ENCODE measurements at places on chromosomes 7 and 10.

- no peak for DNase-seq
Measured at GRCh38 chr10:79943871-79944270, 5.0 kb downstream of the SFTPD start.

DNA sequence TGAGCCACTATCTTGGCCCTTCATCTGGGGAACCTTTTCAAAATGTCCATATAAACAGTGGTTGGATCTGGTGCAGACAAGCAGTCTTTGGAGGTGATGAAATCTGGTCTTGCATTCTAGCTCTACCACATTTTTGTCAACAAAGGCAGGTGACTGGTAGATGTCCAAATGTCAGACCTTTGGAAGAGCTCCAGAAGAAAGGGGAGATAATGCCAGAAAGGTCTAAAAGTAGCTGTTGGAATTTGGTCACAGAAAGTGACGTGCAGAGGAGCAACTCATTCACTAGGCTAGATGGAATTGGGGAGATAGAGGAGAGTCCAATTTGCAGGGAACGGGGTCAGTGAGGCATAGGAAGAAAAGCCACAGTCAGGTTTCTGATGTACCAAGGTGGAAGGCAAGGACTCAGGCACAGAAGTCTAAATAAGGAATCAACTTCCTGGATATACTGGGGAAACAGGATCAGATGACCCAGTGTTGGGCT is 36.4 kb upstream of the WAC start:
- DNase-seq: no peak

DNA sequence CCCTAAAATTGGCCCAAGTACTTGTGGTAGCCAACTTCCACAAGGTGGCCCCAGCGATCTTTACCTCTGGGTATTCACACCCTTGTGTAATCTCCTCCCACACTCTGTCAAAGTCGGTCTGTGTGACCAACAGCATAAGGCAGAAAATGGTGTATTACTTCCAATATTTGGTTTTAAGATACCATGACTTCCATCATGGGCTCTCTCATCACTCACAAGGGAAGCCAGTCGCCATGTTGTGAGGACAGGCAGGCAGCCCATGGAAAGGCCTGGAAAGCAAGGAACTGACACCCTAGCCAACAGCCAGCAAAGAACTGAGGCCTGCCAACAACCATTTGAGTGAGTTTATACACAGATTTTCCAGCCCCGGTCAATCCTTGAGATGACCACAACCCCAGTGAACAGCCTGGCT is 91.0 kb upstream of the KMT2E start:
- DNase-seq: peak; percentile 74

- no peak for DNase-seq
Measured at GRCh38 chr7:946256-946996, 8.1 kb downstream of the ADAP1 start.

DNA sequence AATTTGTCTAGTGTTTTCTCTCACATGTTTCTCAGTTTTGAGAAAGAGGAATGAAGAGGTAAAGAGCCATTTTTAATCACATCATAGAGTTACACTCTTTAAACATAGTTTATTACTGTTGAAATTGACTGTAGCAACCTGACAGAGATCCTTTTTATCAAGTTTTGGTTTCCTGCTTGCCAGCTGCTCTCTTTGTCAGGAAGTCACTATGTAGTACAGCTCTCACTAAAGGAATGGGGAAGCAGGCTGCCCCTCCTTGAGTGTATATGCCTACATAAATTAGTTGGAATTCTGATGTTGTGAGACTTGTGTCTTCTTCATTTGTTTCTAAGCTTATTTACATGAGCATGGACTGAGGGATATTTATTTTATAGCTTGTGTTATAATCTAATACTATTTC is 1274.0 kb upstream of the CELF2 start:
- no peak for DNase-seq

- no peak for DNase-seq
Measured at GRCh38 chr7:7438851-7439250, 96.8 kb downstream of the COL28A1 start.

GRCh38 chr7:107162475-107162874 is 6.3 kb upstream of the HBP1 start:
- DNase-seq: no peak

DNA sequence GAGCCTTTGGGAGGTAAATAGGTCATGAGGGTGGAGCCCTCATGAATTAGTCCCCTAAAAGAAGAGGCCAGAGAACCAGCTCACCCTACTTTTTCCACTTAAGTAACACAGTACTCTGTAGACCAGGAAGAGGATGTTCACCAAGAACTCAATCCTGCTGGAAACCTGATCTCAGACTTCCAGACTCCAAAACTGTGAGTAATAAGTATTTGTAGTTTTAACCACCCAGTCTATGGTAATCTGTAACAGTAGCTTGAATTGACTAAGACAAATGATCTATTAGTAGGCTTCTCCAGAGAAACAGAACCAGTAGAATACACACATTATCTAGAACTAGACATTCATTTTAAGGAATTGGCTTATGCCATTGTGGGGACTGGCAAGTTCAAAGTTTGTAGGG is 51.5 kb downstream of the ANKMY2 start:
- no peak for DNase-seq

DNA sequence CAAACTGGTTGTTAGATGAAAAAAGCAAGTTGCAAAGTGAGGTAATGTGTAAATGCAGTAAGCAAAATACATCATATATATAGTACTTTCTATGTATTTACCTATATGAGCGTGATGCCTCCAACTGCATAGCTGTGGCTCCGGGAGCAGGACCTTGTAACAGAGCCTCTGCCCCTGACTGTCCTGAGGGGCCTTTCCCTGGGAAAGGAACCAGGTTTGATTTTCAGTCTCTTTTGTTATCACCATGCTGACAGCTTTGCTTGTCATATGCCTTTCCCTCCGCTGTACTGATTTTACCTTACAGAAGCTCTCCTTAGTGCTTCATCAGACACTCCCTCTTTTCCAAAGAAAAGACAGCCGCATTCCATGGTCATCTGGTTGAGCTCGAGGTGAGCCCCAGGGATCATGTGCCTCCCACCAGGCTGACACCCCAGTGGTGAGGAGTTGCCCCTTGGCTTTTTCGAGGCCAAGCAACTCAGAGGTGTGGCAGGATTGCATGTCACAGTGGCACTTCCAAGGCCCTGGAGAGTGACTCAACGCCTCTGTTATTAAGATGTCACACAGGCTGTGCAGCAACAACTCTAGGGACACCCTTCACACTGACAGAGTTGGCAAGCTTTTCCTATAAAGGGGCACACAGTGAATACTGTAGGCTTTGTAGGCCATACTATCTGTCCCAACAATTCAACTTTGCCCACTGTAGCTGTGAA is 78.9 kb downstream of the ALOX5 start:
- DNase-seq: no peak

GRCh38 chr7:104113788-104114187 is 94.0 kb downstream of the ORC5 start:
- no peak for DNase-seq

- no peak for DNase-seq
Measured at GRCh38 chr10:51260376-51260775, 186.1 kb downstream of the PRKG1 start.

DNA sequence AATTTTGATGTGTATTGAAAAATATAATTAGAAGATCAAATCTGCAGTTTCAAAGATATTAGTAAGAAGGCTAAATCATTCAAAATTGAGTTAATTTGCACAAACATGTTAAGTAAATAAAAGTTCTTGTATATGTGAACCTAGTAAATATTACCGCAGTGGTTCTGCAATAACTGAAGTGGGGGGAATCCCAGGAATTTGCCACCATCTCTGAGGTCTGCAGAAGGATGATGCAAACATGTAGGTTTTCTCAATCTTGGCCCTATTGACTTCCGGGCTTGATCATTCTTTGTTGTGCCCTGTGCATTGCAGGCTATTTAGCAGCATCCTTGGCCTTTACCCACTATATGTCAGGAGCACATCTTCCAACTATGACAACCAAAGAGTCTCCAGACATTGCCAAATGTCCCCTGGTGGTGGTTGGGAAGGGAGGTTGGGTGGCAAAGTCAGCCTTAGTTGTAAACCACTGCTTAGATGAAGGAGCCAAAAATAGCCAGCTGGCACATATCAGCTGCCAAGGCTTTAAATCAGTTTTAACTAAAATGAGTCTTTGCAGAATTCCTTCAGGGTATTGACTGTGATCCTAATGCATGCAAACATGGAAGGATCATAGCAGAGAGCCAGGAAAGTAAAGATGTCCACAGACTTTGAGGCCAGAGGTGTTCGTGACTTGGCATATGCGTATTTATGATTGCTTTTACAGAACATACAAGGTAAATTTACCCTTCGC is 146.3 kb downstream of the TRIL start:
- no peak for DNase-seq

DNA sequence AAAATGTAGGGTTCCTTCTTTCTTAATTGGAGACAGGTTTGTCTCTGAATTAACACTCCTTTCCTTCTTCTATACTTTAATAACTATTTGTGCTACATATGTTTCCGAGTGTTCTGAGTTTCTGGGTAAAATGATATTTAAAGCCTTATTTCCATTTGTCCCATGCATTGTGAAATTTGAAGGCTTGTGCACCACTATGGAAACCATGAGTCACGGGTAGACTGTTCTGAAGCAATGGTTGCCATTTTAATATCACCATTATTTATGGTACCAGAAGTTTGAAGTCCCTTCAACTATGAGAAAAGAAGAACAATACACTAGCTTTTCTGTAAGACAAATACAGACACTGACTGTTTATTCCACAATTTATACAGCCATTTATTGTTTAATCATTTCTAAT is 44.7 kb upstream of the ZEB1 start:
- no peak for DNase-seq

DNA sequence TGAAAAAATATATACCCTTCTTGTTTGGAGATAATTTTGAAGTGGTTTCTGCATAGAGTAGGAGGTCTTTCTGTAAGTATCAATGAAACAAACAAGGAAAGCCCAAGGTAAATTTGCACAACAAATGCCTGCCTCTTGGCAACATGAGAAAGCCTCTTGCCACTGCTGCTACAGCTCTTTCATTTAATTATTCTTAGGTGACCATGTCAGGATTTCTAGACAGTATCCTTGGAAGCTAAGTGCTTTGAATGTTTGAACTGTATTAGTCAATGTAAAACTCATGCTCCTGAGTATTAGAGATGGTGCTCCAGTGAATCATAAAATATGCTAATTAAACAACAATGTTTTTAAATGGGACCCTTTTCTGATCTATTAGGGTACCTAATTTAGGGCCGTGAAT is 81.2 kb upstream of the ITGB1 start:
- DNase-seq: no peak

DNA sequence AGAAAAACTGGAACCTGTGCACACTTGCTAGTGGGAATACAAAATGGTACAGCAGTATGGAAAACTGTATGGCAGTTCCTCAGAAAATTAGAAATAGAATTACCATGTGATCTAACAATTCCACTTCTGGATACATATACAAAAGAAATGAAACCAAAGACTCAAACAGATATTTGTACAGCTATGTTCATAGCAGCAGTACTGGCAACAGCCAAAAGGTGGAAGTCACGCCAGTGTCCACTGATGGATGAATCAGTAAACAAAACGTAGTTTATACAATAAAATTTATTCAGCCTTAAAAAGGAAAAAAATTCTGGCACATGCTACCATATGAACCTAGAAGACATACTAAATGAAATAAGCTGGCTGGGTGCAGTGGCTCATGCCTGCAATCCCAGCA is 23.0 kb downstream of the IDE start:
- no peak for DNase-seq

DNA sequence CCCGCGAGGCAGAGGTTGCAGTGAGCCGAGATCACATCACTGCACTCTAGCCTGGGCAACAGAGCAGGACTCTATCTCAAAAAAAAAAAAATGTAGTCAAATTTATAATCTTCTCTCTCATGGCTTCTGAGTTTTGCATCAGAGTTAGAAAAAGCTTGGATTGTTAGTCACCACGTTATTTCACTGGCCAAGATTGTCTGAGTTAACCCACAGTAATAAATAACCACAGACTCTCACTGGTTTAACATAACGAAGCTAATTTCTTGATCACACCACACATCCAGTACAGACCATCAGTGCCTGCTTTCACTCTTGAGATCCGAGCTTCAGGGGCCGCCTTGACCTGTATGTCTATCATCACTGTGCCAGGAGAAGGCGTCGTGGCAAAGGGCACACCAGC is 116.8 kb upstream of the JCAD start:
- no peak for DNase-seq

DNA sequence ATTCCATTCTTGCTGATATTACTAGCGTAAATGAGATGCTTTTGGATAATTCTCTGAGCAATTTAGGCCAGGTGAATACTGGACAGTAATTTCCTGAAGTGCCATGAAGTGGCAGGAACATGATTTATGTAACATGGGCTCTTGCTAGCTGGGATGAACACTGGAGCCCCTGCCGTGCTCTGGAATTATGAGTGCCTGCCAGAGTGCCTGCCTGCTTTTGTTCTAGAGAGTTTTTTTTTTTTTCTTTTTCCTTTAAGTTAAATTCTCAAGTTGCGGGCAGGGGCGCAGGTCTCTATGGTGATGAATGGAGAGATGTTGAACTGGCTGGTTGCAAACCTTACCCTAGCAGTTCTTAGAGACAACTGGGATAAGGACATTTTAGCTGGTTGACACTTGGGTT is 165.9 kb downstream of the AUTS2 start:
- DNase-seq: no peak

- DNase-seq: no peak
Measured at GRCh38 chr7:14748461-14748860, 154.1 kb downstream of the DGKB start.

DNA sequence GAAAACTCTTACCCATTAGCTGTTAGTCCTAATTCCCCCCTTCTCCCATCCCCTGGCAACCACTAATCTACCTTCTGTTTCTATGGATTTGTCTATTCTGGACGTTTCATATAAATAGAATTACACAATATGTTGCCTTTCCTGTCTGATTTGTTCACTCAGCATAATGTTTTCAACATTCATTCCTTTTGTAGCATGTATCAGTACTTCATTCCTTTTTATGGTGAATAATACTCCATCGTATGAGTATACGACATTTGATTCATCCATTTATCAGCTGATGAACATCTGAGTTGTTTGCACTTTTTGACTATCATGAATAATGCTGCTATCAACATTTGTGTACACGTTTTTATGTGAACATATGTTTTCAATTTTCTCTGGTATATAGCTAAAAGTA is 4.4 kb upstream of the FRAT1 start:
- no peak for DNase-seq

- no peak for DNase-seq
Measured at GRCh38 chr7:159065852-159066480, 78.7 kb downstream of the VIPR2 start.

GRCh38 chr10:5996696-5997095 is 19.4 kb upstream of the IL15RA start:
- no peak for DNase-seq

GRCh38 chr7:97285348-97285747 is 167.8 kb downstream of the SDHAF3 start:
- DNase-seq: no peak

DNA sequence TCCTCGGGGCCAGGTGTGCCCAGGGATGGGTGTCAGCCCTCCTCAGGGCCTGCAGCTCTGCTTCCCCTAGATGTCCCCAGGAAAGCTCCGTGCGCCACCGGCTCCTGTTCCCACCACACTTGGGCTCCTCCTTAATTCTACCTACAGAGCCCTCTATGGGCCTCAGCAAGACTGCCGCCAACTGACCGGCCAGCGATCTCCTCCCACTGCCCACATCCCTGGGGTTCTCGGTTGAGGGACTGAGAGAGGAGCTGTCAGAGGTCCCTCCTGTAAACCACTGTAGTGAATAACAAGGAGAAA is 5.3 kb upstream of the LDB3 start:
- DNase-seq: no peak

GRCh38 chr7:29099896-29100847 is 46.2 kb downstream of the CPVL start:
- DNase-seq: no peak

GRCh38 chr7:67743501-67743900 is 746.9 kb downstream of the TYW1 start:
- no peak for DNase-seq
